Fibroblast of lung (primary cell): ENCODE measurements at places on chromosomes 5 and 9. TPM values are rescaled to one million over a fixed set of nuclear protein-coding genes. Genes with fewer than 3 reads are reported as not detected.

PDE6A gene
- under 0.01 TPM in 2 replicates for total RNA-seq

CD74 gene
- 3.9 and 5.9 TPM in 2 replicates for total RNA-seq

WDR55 gene
- total RNA-seq = 25.2 and 28.4 TPM in 2 replicates

PPP1R26 gene
- 8.7 and 8.9 TPM in 2 replicates for total RNA-seq

PCDHGA4 gene
- total RNA-seq = 2.8 and 7.6 TPM in 2 replicates
